ENCODE measurements at places on chromosomes 5 and 9.

DNA sequence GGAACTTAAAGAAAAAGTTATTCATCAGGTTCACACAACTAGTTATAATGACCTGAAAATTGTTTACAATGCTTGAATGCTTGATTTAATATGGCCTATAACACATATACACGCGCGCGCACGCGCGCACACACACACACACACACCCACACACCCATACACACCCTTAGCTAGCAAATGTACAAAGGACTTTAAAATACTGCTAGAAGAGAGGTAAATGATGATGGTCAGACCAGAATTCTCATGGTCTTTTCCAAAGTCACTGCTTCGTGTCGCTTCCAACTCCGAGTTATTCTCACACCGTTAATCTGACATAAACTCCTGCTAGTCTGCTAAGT is 5.9 kb downstream of the LSM11 start:
- DNase-seq = no peak

DNA sequence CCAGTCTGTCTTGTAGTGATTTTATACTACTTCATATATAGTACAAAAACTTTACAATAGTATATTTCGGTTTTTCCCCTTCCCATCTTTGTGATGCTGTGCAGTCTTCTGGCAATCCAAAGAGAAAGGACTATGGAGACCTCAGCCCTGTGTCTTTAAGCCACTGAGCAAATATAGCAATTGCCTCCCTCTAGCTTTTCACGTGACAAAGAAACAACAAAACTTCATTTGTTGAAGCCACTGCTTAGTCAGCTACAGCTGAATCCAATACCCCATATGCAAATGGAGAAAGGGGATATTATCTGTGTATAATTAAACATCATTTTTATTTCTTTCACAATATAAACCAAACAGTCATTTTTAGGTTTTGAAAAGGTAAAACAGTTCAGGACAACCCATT is 142.8 kb upstream of the STK32A start:
- no peak for DNase-seq

DNA sequence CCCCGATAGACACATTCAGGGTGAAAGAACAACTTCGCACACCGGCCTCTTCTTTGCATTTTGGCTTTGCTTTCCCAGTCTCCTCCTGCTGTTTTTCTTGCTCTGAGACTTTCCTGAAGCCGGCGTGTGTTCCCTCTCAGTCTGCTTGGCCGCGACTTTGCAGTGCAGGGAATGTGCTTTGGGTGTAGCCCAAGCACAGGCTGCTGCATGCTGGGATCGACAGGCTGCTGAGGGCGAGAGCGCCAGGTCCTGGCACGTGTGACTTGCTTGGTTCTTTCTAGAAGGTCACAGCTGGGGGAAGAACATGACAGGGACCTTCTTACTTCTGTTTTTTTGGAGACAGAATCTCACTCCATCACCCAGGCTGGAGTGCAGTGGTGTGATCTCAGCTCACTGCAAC is 40.6 kb downstream of the TENT4A start:
- DNase-seq = no peak

- DNase-seq = no peak
These were observed 267.0 kb upstream of the TYRP1 start for GRCh38 chr9:12425878-12426864.

- DNase-seq = no peak
These were observed 57.8 kb upstream of the SPATA31E1 start for GRCh38 chr9:87824886-87825285.

GRCh38 chr9:117772960-117773359 is 68.8 kb downstream of the TLR4 start:
- no peak for DNase-seq

DNA sequence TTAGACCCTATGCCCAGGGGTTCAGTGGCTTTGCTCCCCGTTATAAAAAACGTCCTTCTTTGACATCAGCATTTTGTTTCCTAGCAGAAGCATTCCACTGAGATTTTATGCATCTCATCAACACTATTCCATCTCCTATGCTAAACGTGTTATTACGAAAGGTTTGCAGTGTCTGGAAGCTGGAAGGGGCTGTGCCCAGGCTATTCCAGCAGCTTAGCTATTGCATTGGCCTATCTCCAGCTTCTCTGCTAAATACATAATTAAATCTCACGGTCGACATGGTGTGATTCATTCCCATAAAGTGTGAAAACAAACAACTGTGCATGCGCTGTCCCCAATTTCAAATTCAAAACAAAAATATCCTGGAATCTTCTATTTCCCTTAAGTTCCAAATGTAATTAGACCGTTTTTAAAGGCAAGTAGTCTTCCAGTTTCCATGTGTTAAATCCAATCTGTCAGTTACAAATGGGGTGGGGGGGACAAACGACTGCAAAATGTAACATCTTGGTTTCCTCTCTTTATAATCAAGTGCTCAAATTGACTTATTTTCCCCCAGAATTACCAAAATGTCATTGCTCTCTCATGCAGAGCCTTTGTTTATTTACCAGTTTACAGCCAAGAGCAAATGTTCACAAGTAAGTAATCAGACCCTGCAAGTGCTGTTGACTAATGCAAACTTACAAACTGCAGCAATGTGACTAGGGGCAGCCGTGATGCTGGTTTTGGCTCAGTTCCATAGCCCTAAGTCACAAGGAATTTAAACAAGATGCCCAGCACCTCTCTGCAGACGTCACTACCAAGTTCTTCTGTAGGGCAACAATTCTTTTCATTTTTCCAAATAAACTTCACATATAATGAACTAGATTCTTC is 212.3 kb upstream of the RORB start:
- no peak for DNase-seq

DNA sequence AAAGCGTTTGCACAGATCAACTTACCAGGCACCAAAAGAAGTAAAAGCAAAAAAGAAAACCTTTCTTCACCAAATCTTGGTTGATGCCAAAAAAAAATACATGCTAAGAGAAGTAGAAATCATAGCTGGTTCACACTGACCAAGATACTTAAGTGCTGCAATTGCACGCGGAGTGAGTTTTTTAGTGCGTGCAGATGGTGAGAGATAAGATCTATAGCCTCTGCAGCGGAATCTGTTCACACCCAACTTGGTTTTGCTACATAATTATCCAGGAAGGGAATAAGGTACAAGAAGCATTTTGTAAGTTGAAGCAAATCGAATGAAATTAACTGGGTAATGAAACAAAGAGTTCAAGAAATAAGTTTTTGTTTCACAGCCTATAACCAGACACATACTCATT is 36.4 kb upstream of the CCDC152 start:
- DNase-seq = no peak

DNA sequence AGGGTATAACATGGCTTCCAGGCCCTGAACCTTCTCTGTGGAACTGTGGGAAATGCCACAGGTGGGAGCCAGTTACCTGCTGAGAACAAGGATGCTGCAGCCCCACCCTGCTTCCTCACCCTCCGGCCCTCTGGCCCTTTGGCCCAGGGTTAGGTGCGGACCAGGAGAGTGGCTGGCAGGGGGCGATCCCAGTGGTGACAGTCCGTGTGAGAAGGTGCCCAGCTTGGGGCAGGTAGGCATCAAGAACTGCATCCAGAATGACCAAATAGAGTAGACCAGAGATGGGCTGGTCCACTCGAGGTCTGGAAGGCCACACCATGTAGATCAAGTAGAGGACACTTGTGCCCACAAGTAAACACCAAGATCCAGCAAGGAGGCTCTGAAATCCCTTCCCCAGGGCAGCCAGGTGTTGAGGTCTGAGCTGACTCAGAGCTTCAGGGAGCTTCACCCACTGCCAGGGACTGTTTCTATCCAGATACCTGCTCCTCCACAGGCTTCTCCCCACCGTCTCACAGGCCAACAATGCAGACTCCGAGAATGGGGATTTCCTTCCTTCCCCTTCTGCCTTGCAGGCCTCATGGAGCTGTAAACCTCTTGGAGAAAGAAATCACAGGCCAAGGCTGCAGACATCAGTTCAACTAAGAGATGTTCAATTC is 61.4 kb upstream of the ZSWIM6 start:
- DNase-seq = no peak

DNA sequence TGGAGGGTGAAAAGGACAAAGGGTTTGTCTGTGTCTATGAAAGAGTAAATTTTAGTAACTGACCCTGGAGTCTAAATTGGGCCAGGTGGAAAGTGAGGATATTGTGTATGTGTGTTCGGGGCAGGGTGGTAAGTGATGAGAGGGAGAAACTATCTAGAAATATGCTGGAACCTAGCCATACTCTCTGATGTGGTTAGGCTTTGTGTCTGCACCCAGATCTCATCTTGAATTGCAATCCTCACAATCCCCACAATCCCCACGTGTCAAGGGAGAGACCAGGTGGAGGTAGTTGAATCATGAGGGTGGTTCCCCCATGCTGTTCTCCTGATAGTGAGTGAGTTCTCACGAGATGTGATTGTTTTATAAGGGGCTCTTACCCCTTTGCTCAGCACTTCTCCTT is 60.6 kb downstream of the COMMD10 start:
- DNase-seq = no peak

DNA sequence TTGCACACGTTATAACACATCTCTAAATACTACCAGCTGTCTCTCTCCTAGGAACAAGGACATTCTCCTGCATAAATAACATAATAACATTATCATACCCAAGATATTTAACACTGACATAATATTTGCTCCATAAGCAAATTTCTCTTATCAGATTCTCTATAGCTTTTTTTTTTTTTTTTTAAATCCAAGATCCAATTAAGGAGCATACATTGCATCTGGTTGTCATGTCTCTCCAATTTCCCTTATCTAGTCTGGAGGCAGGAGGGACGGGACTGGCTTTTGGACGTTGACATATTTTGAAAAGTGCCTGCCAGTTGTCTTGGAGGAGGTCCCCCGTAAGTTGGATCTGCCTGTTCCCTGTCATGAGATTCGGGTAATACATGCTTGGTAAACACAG is 76.6 kb downstream of the RAPGEF1 start:
- DNase-seq = no peak

DNA sequence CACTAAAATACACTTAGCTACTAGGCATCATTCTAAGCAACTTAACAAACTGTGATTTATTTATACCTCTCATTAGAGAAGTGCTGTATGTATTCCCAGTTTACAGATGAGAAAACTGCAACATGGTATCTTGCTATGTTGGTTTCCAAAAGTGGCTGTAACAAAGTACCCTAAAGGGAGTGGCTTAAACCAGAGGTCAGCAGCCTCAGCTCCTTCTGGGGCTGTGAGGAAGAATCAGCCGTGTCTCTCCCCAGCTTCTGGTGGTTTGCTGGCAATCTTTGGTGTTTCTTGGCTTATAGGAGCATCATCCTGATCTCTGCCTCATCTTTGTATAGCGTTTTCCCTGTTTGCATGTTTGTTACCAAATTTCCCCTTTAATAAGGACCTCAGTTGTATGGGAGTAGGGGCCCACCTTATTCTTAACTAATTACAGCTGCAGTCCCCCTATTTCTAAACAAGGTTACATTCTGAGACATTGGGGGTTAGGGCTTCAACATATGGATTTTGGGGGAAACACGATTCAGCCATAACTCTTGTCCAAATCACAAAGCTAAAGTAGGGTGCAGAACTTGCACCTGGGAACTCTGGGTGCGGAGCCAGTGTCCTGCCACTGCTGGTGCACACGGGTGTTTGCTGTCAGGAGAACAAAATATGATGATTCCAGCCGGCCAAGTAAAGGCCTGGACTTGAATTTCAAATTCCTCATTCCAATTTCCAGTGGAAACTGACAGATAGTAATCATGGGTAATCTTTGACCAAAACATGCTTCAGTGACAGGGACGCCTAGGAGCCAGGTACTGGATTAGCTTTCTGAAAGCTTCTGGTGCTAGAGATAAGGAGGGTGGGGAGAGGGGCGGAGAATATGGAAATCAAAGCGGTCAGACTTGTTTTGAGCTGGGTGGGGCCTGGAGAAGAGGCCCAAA is 43.3 kb downstream of the RAI14 start:
- no peak for DNase-seq

DNA sequence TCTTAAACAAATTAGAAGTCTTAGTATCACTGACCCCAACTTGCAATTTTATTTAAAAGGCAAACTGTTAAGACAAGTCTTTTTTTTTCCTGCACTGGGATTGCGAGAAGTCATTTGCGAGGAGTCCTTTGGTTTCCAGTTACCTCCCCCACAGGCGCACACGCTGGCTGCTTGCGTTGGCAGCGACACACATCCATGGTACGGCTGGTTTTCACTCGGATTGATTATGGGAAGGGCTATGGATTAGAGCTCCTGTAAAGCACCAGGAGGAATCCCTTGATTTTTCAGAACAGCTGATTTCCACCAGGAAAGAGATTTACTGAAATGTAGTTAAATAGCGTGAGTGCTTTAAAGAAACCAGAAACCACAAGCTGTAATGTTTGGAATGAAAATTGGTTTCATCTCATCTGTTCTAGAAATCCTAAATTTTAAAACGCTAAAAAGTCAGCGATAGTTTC is 737 bp downstream of the SLC1A3 start:
- DNase-seq = no peak

GRCh38 chr9:11821306-11821975 is 871.7 kb upstream of the TYRP1 start:
- DNase-seq = no peak

GRCh38 chr9:87372356-87372851 is 125.3 kb upstream of the DAPK1 start:
- no peak for DNase-seq

GRCh38 chr5:172672681-172673080 is 31.6 kb downstream of the NEURL1B start:
- no peak for DNase-seq

- no peak for DNase-seq
These were observed 481.3 kb downstream of the GADD45G start for GRCh38 chr9:90086101-90086511.

DNA sequence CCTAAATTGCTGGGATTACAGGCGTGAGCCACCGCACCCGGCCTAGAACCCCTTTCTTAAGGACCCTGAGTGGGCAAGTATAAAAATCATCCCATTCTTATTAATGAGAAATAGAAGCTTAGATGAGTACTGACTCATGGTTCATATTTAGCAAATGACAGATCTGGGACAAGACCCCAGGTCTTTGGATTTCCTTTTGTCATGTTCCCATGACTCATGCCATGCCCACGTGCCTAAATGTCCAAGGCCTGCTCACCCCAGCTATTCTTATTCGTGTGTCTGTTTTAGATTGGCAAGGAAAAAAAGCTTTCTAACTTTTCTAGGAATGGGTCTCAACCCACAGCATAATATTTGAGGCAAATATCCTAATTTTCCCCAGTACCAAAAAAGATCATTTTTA is 57.7 kb upstream of the RPS23 start:
- DNase-seq = no peak

DNA sequence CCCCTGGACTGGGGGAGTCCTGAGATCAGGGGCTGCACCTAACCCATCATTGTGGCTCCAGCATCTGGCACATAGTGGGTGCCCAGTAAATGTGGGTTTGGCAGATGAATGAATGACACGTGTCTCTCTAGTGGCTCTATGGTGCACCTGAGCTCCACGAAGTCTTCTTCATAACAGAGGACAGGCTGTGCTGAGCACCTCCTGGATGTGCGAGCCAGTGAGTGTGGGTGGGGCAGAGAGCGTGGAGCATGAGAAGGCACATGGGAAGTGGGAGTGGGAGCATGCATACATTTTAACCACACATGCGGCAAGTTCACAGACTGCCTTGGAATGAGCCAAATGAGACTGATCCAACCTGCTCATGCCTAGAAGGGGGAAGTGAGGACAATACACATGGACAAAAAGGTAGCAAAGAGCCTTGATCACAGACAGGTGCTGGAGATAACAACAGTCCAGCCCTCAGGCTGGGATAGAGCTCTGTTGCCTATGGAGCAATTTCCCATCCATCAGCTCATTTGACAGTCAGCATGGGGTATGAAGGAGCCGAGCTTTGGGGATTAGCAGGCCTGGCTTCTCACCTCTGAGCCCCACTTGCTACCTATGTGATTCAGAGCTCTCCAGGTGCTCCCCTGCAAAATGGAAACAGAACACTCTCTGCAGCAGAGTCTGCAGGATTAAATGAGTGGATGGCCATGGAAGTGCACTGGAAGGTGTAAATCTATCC is 76.2 kb upstream of the TBC1D2 start:
- no peak for DNase-seq
